Activated CD4-positive, alpha-beta T cell treated with anti-CD3 and anti-CD28 coated beads for 36 hours (primary cell): ENCODE measurements at places on chromosomes 12 and 14. TPM values are rescaled to one million over a fixed set of nuclear protein-coding genes. Genes with fewer than 3 reads are reported as not detected.

DNA sequence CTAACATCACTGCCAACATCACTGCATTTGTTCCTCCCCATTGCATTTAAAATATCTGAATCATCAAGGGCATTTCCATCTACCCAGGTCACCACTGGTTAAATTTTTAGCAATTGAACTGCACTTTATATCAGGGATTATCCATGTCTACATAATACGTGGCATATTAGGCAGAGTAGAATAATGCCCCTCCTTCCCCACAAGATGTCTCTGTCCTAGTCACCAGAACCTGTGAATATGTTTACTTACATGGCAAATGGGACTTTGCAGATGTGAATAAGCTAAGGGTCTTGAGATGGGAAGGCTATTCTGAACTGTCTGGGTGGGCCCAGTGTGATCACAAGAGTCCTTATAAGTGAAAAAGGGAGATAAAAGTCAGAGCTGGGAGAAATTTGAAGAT, 181.7 kb upstream of the ARID2 start:
- H3K27me3 ChIP-seq = peaks cover 2% of the 10 kb centered on the region
- no peak overlapping the region for H3K27ac ChIP-seq
- no peaks in the 10 kb centered on the region for H3K36me3 ChIP-seq

The MANSC1 gene
- 2.5 TPM for total RNA-seq

The MYH6 gene
- total RNA-seq = 0.16 TPM

DNA sequence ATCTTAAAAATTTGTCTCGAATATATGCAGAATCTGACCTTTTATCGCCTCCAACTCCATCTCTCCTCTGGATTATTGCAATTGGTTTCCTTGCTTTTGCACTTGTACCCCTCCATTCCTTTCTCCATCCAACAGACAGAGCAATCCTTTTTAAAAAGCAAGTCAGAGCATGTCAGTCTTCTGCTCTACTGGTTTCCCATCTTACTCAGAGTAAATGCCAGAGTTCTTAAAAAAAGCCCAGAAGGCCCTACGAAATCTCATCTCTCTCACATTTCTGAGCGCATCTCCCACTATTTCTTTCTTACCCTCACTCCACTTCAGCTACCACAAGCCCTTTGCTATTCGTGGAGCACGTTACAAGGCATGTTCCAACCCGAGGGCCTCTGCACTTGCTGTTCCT, 236.9 kb upstream of the DDHD1 start:
- H3K27ac ChIP-seq = no peak overlapping the region
- H3K4me3 ChIP-seq = no peak overlapping the region
- no peaks in the 10 kb centered on the region for H3K36me3 ChIP-seq

GRCh38 chr12:64083285-64084210, 138.5 kb downstream of the KICS2 start:
- no peak for DNase-seq
- no peak overlapping the region for H3K4me3 ChIP-seq
- no peaks in the 10 kb centered on the region for H3K36me3 ChIP-seq
- H3K27ac ChIP-seq = no peak overlapping the region

The TAS2R19 gene
- 1.6 TPM for total RNA-seq

DNA sequence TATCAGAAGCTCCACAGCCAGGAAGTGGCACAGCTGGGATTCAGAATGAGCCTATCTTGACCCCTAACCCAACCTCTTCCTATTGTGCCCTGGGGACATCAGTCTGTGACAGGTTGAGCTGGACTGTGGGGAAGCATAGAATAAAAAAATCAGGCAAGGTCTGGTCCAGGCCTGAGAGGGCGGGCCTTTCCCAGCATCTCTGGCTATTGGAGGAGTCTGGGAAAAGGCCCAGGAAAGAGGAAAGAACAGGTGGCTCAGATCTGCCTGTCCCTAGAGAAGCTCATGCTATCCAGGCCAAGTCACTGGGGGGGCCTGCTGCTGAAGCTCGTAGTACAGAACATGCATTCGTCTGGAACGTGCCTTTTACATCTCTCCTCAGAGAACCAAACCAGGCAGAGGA, 100.5 kb downstream of the PPM1H start:
- H3K4me1 ChIP-seq = no peaks in the 10 kb centered on the region
- no peaks in the 10 kb centered on the region for H3K36me3 ChIP-seq
- no peak overlapping the region for H3K27ac ChIP-seq
- no peak overlapping the region for H3K4me3 ChIP-seq
- H3K27me3 ChIP-seq = peaks cover 1% of the 10 kb centered on the region

- peak within 1 kb of the TSS; percentile 32 for H3K4me3 ChIP-seq
- peaks cover 44% of the 10 kb centered on the region for H3K4me1 ChIP-seq
- no peaks in the 10 kb centered on the region for H3K36me3 ChIP-seq
- no peak within 1 kb of the TSS for H3K27ac ChIP-seq
- peak; percentile 48 for DNase-seq
- peaks cover 84% of the 10 kb centered on the region for H3K27me3 ChIP-seq
Observed at GRCh38 chr14:60648934-60649874, at the start of gene SIX1. Gene SIX1, minus strand, starts transcription at chr14:60649477. Its CDS starts 288 bp downstream, at chr14:60649189.

DNA sequence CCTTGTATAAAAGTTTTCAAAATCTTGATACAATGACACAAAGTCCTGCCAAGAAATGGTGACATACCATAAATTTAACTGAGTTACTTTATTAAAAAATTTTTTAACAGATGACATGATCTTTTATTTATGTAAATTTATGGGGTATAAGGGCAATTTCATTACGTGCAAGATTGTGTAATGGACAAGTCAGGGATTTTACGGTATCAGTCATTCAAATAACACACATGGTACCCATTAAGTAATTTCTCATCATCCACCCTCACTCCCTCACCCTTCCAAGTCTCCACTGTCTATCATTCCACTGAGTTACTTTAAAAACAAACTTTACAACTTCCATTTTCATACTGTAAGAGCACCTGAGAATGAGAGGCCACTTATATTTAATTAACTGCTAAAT, 37.4 kb downstream of the SPTLC2 start:
- peaks cover 26% of the 10 kb centered on the region for H3K4me1 ChIP-seq
- peaks cover 18% of the 10 kb centered on the region for H3K36me3 ChIP-seq
- H3K4me3 ChIP-seq = no peak overlapping the region
- H3K27ac ChIP-seq = no peak overlapping the region
- DNase-seq = no peak

The SMIM41 gene
- total RNA-seq = not detected

DNA sequence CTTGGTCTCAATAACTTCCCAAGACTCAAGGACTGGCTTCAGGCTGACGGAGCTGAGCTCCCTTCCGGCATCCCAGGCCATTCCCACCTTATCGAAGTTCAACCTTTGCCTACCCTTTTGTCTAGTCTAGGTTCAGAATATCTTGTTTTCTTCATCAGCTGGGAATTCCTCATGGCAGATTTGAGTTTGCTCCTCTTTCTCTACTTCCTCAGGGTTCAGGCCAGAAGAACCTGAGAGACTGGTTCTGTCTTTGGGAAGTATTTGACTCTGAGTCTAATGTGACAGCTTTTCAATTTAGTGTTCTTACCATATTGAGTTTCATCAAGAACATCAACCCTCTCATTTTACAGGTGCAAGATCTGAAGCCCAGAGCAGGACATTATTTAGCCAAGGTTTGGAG, 2.1 kb downstream of the BIN2 start:
- H3K4me1 ChIP-seq = peaks cover 77% of the 10 kb centered on the region
- H3K4me3 ChIP-seq = peak overlapping the region; percentile 87
- H3K27me3 ChIP-seq = no peaks in the 10 kb centered on the region
- DNase-seq = no peak

- DNase-seq = no peak
- H3K36me3 ChIP-seq = no peaks in the 10 kb centered on the region
Observed at GRCh38 chr14:66234411-66234810, 251.8 kb upstream of the CCDC196 start.

The RHOJ gene
- not detected for total RNA-seq

DNA sequence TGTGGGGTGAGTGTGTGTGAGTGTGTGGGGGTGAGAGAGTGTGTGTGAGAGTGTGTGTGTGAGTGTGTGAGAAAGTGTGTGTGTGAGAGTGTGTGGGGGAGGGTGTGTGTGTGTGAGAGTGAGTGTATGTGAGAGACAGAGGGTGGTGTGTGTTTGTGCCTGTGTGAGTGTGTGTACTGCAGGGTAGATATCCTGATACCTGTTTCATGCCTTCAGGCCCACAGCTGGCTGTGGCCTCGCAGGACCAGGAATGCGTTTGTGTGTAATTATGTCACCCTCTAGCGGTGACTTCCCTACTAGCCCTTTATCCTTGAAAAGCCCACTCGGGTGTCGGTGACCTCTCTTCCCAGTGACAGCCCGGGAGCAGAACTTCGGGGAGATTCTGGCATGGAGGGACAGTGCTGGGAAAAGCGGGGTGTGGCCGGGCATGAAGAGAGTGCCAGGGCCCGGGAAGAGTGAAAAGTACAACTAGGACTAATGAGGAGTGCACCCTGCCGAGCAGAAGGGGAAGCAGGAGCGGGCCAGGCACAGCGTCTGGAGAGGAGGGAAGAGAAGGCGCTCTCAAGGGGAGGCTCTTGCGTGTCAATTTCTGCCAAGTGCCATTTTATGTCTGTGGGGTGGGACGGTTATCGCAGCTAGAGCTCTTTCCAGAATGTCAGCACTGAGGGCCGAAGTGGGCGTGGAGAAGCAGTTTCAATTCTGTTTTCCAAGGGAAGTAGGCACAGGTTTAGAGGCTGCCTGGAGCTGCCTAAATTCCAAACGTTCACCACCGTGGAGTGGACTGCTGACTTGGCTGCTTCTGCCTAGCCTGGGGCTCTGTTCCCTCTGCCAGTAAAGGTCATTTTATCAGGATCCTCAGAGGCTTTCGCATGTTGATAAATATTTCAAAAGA, 11.0 kb upstream of the FBXL14 start:
- H3K4me3 ChIP-seq = peak overlapping the region; percentile 68
- DNase-seq = peak; percentile 70
- no peaks in the 10 kb centered on the region for H3K27me3 ChIP-seq
- peak overlapping the region; percentile 72 for H3K27ac ChIP-seq

GRCh38 chr14:95340201-95340697, 20.5 kb upstream of the CLMN start:
- H3K27me3 ChIP-seq = peaks cover 16% of the 10 kb centered on the region
- H3K4me3 ChIP-seq = no peak overlapping the region
- no peak for DNase-seq
- H3K27ac ChIP-seq = no peak overlapping the region
- H3K4me1 ChIP-seq = no peaks in the 10 kb centered on the region

The SLCO1A2 gene
- not detected for total RNA-seq

DNA sequence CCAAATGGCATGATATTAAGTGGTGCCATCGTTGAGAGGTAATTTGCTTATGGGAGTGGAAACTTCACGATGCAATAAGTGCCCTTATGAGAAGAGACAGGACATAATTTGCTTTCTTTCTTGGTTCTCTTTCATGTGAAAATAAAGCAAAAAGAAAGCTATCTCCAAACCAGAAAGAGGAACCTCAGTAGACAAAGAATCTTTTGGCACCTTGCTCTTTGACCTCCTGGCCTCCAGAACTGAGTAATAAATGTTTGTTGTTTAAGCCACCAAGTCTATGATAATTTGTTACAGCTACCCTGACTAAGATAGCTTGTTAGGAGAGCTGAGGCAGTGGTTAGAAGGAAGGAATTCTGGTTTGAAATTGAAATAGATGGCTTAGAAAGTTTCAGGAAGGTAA, 39.6 kb downstream of the CCER1 start:
- H3K4me3 ChIP-seq = no peak overlapping the region
- H3K27me3 ChIP-seq = peaks cover 8% of the 10 kb centered on the region
- H3K27ac ChIP-seq = no peak overlapping the region
- DNase-seq = no peak

The LUM gene
- not detected for total RNA-seq

DNA sequence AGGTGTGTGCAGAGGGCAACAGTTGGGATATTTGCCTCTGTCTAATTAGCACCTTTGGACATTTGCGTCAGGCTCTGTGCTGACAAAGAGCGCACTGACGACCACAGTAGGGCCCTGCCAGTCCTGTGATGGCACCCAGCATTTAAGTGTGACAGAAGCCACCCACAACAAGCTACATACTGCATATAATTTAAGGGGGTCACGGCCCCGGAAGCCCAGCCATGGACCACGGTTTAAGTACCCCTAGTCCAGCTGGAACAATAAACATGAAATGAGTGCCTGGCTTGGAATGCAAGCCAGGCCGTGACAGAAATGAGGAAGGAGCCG, 16.8 kb upstream of the DYNC1H1 start:
- peaks cover 2% of the 10 kb centered on the region for H3K36me3 ChIP-seq
- H3K4me1 ChIP-seq = peaks cover 12% of the 10 kb centered on the region

GRCh38 chr12:109625131-109625559, 51.6 kb downstream of the MVK start:
- H3K4me3 ChIP-seq = no peak overlapping the region
- H3K27me3 ChIP-seq = peaks cover 27% of the 10 kb centered on the region
- peaks cover 4% of the 10 kb centered on the region for H3K4me1 ChIP-seq
- no peak overlapping the region for H3K27ac ChIP-seq
- H3K36me3 ChIP-seq = no peaks in the 10 kb centered on the region

The FAM186B gene
- total RNA-seq = 0.07 TPM

The MMP17 gene
- not detected for total RNA-seq

GRCh38 chr12:99195474-99195873, 452.1 kb upstream of the GARIN6 start:
- H3K4me3 ChIP-seq = no peak overlapping the region
- no peak overlapping the region for H3K27ac ChIP-seq
- H3K36me3 ChIP-seq = no peaks in the 10 kb centered on the region
- no peak for DNase-seq

DNA sequence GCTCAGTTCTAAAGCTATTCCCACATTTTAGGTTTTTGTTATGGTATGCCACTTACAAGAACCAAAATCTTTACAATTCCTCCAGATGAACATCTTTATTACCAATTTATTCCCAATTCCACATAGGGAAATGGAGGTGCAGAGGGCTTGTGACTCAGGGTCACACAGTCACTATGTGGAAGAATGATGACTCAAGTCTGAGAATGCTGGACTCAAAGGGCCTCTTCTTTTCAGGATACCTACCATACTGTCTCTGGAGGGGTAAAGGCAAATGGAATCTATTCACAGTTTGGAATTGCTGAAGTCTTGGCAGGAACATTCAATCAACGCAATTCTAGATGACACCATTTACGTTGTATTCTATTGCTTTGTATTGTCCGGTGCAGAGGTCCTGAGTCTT, 48.2 kb upstream of the MANSC4 start:
- no peaks in the 10 kb centered on the region for H3K36me3 ChIP-seq
- peaks cover 12% of the 10 kb centered on the region for H3K4me1 ChIP-seq
- no peak for DNase-seq

The LBHD2 gene
- total RNA-seq = not detected

- H3K36me3 ChIP-seq = no peaks in the 10 kb centered on the region
- H3K4me1 ChIP-seq = peaks cover 2% of the 10 kb centered on the region
- no peak for DNase-seq
- H3K27ac ChIP-seq = no peak overlapping the region
- H3K4me3 ChIP-seq = no peak overlapping the region
Observed at GRCh38 chr14:23437133-23438100, 2.0 kb upstream of the MYH7 start.

The APOF gene
- total RNA-seq = not detected

The PEX5 gene
- total RNA-seq = 38.8 TPM

The AKAP3 gene
- 2.8 TPM for total RNA-seq

GRCh38 chr14:94345344-94346064, 22.4 kb upstream of the SERPINA6 start:
- H3K36me3 ChIP-seq = peaks cover 37% of the 10 kb centered on the region
- peak overlapping the region; percentile 38 for H3K4me3 ChIP-seq
- peaks cover 82% of the 10 kb centered on the region for H3K4me1 ChIP-seq
- DNase-seq = peak; percentile 57
- H3K27me3 ChIP-seq = peaks cover 2% of the 10 kb centered on the region

GRCh38 chr14:33618361-33619105, 332.3 kb downstream of the EGLN3 start:
- H3K27me3 ChIP-seq = no peaks in the 10 kb centered on the region
- no peak overlapping the region for H3K4me3 ChIP-seq
- no peaks in the 10 kb centered on the region for H3K4me1 ChIP-seq
- DNase-seq = no peak
- H3K36me3 ChIP-seq = no peaks in the 10 kb centered on the region
